Effector memory CD8-positive, alpha-beta T cell (primary cell): ENCODE measurements at places on chromosomes 1 and 21.

GRCh38 chr1:105730701-105731100 lies 1325.8 kb upstream of the PRMT6 start:
- no peak for DNase-seq

- no peak for DNase-seq
Measured at GRCh38 chr1:162612606-162613400, 19.5 kb upstream of the DDR2 start.

GRCh38 chr1:200561856-200562214 lies 58.7 kb downstream of the KIF14 start:
- no peak for DNase-seq

- no peak for DNase-seq
Measured at GRCh38 chr21:45990741-45991605, 9.4 kb downstream of the COL6A1 start.

GRCh38 chr1:242245255-242245654 lies 246.4 kb upstream of the MAP1LC3C start:
- no peak for DNase-seq

DNA sequence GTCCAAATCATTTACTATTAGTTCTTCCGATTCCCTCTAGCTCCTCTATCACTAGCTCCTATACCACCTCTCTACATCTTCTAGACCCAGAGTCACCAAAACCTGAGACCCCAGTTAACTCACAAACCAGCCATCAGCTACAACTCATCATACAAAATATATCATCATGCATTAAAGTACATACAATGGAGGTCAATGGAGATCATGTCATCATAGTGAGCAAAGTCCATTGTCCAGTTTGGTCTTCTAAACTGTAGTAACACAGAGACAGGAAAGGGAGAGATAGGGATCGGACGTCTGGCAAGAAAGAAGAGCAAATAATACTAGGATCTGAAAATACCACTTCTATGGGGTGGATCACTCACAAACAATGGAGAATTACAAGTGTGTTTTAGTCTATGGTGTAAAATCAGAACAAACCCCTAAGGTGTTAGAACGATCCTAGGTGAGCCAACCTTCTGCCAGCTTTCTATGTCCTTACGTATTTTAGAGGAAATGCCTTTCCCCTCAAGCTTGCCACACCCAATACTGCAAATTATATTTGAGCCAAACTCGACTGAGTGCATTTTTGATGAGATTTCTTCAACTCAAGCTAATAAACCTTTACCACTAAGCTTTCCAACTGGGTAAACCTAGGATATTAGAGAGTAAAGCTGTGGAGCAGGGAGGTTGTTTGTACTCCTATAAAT lies 3.9 kb downstream of the ADIPOR1 start:
- DNase-seq: no peak

DNA sequence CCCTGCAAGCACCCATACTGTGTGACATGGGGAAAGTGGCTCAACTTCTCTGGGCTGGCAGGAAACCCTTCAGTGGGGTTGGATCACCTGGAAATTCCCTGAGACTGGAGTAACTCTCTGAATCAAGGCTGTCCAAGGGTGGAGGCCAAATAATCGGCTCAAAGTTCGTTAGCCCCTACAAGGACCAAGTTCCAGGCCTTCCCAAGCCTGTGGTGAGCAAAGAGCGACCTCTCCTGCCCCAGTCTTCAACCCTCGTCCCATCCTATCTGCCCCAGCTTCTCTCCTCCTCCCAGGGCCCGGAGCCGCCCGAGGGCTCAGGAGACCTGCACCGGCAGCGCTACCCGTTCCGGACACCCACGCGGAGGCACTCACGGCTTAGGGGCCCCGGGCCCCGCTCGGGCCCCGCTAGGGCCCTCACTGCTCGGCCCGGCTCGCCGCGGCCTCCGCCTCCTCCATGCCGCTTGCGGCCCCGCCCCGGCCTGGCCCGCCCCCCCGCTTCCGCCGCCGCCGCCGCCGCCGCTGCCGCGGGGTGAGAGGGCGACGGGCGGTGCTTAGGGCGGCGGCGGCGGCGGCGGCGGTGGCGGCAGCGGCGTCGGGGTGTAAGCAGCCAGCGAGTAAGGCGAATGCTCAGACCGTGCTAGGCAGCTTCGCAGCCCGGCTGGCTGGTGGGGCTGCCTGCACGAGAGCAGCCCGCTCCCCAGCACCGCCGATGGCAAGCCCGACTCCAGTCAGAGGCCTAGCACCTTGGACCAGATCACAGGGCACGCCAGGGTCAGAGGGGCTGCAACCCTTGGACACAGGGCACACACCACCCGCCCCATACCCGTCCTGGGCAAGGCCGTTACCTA lies at the start of gene POMGNT1:
POMGNT1 (minus strand) TSS at position 471 of the 848 bp plus-strand sequence. CDS start 613 bp downstream, outside the sequence.
- peak; percentile 79 for DNase-seq

DNA sequence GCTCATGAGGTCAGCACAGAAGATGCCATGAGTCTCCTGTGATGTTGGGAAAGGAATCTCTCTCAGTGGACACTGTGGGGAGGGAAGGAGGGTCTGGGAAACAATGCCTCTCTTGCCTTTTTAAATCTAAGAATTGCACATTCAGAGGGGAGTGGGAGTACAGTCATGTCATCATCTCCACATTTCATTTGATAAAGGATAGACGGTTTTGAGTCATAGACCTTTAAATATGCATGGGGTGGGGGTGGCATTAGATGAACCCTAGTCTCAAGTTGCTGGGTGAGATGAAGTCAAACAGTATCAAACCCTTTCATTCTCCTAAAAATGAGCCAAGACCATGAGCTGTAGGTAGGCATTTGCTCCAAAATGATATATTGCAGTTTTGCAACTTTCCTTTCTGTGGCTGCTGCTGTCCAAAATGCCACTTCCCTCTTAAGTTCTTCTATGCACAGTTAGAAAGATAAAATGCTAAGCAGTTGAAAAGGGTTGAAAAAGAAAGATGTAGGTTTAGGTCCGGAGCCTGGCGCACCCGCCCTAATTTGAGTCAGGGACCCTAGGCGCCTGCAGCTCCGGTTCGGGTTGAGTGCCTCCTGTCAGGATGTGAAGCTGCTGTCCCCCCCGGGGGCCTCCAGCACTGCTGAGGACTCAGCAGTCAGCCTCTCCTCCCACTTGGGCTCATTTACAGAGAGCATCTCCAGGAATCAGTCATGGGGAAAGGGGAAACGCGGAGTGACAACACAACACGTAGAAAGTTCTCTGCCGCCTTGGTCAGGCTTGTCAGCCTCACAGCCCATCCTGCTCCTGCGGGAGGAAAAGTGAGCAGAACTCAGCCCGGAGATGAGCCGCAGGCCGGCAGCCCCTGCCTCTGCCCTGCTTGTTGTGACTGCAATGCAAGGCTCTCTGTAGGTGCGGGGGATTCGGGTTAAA lies 479.3 kb upstream of the RUNX1 start:
- peak; percentile 7 for DNase-seq

GRCh38 chr1:71023515-71023914 lies 24.1 kb downstream of the PTGER3 start:
- DNase-seq: no peak

- DNase-seq: peak; percentile 75
Measured at GRCh38 chr21:17612565-17613241, at the start of gene BTG3. Gene BTG3 (minus strand): TSS chr21:17612901. CDS start chr21:17609144, 3,757 bp downstream.

DNA sequence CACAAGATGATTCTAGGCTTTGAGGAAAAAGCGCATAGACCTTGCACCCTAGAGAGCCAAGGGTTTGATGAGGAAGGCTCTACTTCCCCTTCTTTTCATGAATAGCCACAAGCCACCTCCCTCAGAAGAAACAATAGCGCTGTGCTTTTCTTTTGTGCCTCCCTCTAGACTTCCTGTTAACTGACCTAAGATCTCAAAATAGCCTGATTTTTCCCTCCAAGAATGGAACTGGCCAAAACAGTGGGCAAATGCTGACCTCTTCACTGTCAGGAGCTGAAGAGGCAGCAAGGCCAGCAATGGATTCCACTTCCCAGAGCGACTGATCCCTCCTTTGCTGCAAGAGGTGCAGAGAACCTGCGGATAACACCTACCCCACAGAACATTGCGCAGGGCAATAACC lies 362.8 kb downstream of the KCNH1 start:
- no peak for DNase-seq

- no peak for DNase-seq
Measured at GRCh38 chr1:155466996-155467395, 95.6 kb downstream of the ASH1L start.

DNA sequence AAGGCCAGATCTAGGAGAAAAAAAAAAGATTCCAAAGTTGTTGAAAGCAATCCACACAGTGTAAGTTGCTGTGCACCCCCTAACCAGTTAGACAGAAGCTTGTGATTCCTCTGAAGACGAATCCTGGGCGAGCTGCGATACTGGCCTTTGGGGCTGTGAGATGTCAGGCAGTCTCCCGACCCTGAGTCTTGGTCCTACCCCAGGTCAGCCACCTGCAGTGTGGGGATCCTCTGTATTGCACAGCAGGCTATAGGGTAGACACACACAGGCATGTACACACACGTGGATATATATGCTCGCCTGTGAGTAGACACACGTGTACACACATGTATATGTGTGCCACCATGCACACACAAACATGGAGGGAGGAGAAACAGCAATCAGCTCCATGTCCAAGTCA lies 12.9 kb downstream of the ACTRT2 start:
- no peak for DNase-seq

- DNase-seq: peak; percentile 21
Measured at GRCh38 chr1:171841931-171842761, 848 bp downstream of the DNM3 start.

DNA sequence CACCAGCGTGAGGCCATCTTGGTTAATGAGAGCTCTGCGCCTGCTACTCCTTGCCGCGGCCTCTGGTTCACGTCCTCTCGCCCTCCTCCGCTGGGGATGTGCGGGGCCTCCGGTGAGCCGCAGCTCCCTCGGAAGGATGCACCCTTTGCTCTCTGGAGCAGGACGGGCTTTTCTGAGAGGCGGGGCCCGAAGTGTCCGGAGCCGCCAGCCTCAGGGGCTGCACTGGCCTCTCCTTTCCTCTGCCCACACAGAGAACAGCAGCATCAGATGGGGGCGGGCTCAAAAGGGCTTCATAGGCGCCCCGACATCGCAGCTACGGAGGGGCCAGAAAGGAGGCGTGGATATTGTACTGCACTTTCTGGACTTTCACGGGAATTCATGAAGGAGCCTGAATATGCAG lies 284.7 kb downstream of the CAMTA1 start:
- no peak for DNase-seq
